ENCODE measurements at places on chromosomes 5 and 9.

DNA sequence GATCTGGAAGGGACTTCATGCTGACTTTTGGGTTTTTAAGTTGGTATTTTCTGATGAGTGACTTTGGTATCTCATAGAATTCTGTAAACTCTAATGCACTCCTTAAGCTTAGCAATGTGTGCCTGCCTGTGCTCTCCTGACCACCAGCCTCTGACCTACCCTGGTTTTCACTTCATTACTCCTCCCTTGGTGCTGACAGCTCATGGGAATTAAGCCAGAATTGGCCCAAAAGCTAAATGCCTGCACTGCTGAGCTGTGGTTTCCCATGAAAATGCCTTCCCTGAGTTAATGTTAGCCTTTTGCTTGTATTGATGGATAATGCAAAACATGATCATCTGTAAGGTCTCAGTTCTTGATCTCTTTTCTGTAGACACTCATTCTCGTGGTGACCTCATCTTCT lies 308.0 kb downstream of the DOCK8 start:
- no peak for DNase-seq

DNA sequence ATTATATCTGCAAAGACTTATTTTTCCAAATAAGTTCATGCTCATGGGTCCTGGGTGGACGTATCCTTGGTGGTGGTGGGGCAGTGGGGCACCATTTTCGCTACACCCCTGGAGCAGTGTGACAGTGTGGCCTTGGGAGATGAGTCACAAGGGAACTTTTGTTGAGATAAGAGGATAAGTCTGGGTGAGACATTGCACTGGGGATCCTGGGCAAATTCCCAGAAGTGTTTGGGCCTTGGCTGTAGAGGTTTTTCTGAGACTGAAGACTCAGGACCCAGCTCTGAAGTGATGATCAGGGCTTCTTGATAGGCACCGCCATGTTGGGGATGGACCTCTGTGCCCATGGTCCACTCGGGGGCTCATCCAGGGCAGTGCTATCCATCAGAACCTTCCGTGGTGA lies 149.4 kb downstream of the MACROH2A1 start:
- DNase-seq = no peak

GRCh38 chr9:93048566-93049448 lies 9.7 kb upstream of the SUSD3 start:
- no peak for DNase-seq

DNA sequence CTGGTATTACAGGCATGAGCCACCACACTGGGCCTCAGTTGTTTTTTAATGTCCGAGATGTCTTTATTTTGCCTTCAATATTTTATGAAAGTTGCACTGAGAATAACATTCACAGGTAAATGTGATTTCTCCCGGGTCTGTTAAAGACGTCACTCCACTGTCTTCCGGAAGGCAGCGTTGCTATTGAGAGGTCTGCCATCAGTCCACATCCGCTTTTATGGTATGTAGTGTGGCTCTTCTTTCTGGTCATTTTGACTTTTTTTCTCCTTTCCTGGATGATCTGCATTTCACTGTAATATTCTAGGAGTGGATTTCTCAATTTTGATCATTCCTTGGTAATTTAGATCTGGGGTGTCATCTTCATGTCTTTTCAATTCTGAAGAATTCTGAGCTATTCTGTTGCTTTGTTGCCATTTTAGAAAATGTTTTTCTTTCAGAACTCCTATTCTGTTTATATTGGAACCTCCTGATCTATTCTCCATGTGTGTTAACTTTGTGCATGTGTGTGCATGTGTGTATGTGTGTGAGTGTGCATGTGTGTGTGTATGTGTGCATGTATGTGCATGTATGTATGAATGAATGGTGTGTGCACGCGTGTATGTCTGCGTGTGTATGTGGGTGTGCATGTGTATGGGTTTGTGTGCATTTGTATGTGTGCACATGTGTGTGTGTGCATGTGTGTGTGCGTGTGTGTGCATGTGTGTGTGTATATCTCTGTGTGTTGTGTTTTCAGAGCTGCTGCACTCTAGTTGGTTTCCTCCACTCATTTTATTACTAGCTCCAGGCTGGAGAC lies 1.9 kb upstream of the LCN1 start:
- no peak for DNase-seq

DNA sequence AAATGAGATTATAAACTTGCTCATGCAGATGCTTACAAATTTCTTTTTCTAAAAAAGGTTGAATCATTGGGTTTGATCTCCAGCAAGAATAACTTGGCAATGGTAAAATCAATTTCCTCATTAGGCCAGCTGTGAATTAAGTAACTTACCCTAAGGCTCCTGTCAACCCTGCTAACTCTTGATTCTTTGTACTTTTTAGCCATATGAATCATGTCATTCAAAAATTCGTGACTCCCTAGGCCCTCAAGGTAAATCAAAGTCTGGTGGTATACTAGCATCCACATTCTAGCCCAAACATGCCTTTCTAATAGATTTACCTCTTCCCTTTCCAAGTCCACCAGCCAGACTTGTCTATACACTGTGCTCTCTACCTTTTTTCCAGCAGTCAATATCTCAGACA lies 420.8 kb upstream of the BRINP1 start:
- DNase-seq = no peak

DNA sequence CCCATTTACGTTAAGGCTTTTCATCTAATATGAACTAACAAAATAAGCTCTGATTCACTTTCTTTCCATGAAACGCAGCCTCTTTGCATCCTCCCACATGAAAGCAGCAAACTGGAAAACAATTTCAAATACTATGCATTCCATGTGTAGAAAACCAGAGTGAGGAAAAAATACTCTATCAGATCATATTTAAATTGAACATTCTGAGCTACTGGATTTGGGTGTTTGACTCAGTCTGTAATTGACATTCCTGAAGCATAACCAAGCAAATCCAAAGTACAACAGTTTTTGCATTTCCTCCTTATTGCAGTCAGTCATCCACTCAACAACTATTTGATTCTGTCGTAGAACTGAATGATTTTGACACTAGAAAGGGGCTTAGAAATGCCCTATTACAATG lies 399.1 kb upstream of the NMUR2 start:
- no peak for DNase-seq

GRCh38 chr5:178462816-178463215 lies 127.4 kb downstream of the COL23A1 start:
- no peak for DNase-seq

DNA sequence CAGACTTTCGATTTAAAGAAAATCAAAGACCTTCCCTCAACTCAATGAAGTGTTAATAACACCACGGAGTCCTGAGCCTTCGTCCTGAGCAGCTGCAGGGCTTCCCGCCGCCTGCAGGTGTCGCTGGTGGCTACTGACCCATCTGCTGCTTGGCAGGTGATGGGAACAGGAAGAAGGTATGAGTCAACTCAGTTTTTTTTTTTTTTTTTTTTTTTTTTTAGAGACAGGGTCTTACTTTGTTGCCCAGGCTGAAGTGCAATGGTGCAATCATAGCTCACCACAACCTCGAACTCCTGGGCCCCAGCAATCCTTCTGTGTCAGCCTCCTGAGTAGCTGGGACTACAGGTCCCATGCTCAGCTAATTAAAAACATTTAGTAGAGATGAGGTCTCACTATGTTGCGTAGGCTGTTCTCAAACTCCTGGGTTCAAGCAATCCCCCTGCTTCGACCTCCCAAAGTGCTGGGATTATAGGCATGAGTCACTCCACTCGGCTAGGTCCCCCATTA lies 185.7 kb upstream of the IL12B start:
- no peak for DNase-seq

DNA sequence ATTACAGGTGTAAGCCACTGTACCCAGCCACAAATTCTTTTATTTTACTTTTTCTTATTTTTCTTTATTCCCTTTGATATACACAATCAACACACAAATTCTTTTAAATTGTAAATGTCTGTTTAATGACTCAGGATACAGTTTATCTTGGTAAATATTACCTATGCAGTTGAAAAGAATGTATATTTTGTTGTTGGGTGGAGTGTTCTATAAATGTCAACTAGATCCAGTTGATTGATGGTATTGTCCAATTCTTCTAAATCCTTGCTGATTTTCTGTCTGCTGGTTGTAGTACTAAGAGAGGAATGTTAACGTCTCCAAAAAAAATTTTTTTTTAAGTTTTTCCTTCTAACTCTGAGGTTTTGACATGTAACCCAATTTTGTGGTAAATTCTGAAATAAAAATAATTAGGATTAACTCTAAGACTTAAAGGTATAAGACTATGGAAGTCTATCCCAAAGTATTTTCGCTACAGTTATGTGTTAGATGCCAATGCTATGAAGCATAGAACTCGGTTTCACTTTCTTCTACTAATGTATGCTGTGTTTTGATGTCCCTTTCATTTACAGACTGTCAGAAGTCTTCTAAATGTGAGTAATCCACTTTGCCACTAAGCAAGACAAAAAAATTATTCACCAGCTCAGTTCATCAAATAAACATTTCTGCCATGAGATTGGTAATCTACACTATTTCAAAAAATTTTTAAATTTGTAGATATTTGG lies 720.2 kb upstream of the C9orf72 start:
- no peak for DNase-seq

DNA sequence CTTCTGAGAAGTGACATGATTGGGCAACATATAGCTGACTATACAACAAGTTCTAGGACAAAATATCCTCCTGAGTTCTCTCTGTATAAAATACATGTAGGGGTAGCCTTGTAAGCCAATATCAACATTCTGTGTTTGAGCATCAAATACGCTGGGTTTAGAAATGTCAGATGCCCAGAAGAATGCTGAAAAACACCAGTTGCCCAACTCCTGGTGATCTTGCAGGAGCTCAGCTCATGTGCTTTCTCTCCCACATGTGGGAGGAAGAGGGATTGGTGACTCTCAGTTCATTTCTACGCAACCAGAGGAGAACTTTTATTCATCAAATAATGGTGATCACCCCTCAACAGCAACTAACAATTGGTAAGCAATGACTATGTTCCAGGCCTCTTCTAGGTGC lies 810.9 kb upstream of the ACO1 start:
- no peak for DNase-seq

GRCh38 chr5:77946381-77947040 lies 170.4 kb upstream of the TBCA start:
- DNase-seq = no peak

- DNase-seq = no peak
Measured at GRCh38 chr9:69357030-69357775, 32.2 kb downstream of the ENTREP1 start.

DNA sequence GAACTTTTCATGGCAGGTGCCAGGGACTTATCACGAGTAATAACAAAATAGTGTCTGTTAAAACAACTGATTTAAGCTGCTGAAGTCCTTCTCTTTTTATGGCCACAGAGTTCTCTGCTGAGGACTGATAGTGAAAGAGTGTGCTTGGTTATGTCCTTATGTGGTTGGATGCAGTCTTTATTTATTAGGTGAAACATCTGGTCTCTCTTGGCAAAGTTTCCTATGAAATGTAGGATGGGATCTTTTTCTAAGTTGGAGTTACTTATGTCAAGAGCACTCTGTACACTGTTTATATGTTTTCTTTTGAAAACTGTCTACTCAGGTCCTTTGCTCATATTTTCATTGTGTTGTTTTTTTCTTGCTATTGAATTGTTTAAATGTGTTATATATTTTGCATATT lies 1816.1 kb upstream of the C9orf72 start:
- no peak for DNase-seq

DNA sequence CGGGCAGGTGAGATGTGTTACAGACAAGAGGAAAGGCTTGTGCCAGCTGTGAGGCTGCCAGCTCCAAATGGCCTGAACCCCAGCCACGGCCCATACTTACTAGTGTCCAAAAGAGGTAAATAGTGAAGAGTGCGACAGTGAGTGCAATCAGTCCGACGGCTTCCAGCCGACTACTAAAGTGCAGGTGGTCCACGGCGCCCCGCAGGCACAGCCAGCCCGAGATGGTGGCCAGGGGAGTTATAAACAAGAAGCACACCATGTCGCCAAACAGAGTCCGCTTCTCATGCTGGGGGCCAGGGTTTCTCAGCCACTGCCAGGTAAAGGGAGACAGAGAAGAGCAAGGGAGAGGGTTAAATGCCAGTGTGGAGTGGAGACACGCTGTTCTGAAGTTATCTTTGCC lies 101.1 kb downstream of the LMNB1 start:
- no peak for DNase-seq

- DNase-seq = no peak
Measured at GRCh38 chr5:31963358-31964006, 210.6 kb downstream of the GOLPH3 start.

DNA sequence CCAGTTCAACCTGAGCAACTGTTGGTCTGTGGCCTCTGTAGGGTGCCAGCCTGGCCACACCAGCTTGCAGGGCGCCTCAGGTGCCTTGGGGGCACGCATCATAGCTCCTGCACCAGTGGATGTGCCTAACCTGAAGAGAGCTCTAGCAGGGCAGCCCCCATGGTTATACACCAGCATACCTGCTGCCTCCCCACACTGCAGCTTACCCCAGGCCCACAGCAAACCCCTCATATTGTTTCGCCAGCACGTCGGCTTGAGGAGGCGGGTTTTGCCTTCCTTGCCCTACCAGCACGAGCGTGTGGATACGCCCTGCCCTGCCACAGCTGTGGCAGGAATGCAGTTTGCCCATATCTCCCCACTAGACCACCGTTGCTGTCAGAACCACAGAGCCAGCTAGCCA lies 435.9 kb downstream of the SLCO4C1 start:
- DNase-seq = no peak

GRCh38 chr5:19140276-19140675 lies 847.7 kb downstream of the CDH18 start:
- DNase-seq = no peak

DNA sequence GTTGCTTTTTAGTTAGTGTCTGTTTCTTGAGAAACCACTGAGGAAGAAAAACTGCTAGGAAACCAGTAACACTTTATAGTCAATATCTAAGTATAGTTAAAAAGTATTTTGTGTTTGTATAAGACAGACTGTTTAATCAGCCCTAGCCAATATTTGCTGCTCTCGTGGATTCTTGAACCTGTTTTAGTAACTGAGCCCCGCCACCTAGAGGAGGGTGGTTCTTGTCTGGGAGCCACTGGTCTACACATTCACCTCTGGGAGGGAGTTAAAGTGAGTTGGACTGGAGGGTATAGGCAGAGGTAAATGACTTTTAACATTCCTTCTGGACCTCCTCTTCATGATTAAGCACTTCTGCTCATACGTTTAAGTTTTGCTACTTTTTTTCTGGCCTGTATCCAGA lies 117.2 kb downstream of the SPATA31D1 start:
- DNase-seq = no peak

- no peak for DNase-seq
Measured at GRCh38 chr5:27830546-27830945, 792.2 kb upstream of the CDH9 start.

GRCh38 chr9:129910628-129911567 lies 75.6 kb downstream of the USP20 start:
- peak; percentile 91 for DNase-seq

- no peak for DNase-seq
Measured at GRCh38 chr5:36029914-36030313, 36.8 kb downstream of the UGT3A2 start.

DNA sequence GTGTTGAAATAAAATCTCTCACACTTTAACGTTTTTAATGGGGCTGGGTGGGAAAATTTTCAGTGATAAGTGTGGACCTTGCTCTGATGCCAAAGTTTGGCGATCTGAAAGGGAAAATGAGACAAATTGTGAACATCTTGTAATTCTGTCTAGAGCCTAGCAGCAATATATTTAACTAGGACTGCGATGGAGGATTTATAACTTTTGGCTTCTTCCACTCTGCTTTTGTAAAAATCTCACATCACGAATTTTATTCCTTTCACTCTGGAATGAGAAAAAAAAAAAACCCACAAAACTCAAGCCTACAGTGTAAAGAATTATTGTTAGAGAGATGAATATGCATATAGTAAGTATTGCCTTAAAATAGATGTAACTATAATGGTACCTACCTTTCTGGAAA lies 19.9 kb downstream of the CCNH start:
- no peak for DNase-seq

Data from amniotic stem cell (primary cell).